ENCODE measurements at places on chromosomes 5 and 9.

- no peak for DNase-seq
These were observed 85.0 kb downstream of the CAMSAP1 start for GRCh38 chr9:135822374-135822755.

GRCh38 chr5:106195679-106196474, 1474.9 kb downstream of the EFNA5 start:
- no peak for DNase-seq

DNA sequence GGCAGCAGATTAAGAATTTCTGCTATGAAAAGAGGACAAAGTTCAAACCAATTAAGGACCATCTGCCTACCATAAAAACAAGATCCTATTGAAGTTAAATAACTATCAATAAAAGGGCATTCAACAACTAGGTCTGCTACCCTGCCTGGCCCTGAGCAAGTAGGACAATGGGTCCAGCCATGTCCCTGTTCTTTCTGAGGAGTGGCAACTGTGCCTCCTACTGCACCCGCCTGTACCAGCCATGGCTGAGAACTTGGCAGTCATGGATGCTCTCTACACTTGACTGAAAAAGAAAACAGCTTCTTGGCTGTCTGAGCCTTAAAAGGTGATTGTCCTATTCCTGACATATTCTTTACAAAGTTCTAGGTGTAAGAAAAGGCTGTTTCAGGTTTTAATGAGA, 652.4 kb downstream of the PDE4D start:
- no peak for DNase-seq

DNA sequence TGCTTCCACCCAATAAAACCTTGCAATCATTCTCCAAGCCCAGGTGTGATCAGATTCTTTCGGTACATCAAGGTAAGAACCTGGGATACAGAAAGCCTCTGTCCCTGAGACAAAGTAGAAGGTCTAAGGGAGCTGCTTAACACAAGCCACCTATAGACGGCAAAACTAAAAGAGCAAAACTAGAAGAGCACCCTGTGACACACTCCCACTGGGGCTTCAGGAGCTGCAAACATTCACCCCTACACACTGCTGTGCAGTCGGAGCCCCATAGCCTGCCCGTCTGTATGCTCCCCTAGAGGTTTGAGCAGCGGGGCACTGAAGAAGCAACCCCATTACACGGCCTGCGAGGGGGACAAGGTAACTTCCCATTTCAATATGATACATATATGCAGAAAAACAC, 179.6 kb upstream of the CDH9 start:
- DNase-seq = no peak

- peak; percentile 36 for DNase-seq
These were observed 5.4 kb upstream of the NRARP start for GRCh38 chr9:137307255-137308056.

DNA sequence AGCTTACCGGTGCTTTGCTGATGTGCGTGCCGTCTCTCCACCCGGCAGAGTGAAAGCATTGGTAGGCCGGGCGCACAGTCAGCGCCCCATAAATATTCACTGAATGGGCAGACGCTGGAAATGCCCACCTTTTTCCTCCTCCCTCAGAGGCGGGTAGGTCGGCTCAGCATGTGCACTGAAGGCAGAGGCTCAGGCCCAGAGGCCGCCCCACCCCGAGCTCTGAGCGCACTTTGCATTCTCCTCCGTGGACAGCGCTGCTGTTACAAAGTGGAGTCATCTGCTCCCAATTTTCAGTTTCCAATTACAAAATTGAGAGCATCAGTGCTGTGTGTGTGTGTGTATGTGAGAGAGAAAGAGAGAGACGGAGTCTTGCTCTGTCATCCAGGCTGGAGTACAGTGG, 10.6 kb downstream of the UCK1 start:
- no peak for DNase-seq

DNA sequence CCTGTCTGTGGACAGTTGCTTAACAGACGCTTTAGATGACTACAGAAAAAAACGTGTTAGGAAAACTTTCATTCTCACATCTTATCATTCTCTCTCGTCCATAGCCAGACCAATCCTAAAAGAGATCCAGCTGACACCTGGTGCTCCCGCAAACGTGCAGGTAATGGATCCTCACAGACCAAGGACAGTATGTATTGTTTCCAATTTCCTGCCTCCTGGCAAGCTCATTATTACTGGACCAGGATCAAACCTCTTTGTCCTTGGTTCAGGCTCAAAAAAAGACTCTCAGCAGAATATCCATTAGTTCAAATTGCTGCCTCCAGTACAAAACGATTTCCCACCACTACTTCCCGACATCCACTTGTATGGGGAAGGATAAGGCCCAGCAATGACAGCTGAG, 62.4 kb downstream of the SERINC5 start:
- no peak for DNase-seq

- no peak for DNase-seq
These were observed 141.0 kb downstream of the ST8SIA4 start for GRCh38 chr5:100762108-100762507.

DNA sequence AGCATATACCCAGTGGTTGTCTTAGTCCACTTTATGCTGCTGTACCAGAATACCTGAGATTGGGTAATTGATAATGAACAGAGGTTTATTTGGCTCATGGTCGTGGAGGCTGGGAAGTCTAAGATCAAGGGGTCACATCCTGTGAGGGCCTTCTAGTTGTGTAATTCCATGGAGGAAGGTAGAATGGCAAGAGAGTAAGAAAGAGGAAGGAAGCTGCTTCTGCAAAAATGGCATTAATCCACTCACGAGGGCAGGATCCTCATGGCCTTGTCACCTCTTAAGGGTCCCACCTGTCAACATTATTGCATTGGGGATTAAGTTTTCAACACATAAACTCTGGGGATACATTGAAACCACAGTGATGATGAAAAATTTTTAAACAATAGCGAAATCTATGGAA, 17.0 kb downstream of the BTNL8 start:
- DNase-seq = peak; percentile 7

- DNase-seq = no peak
These were observed 1.5 kb downstream of the WHRN start for GRCh38 chr9:114503522-114504340.

- DNase-seq = no peak
These were observed 69.4 kb downstream of the FRMD3 start for GRCh38 chr9:83468821-83469220.

DNA sequence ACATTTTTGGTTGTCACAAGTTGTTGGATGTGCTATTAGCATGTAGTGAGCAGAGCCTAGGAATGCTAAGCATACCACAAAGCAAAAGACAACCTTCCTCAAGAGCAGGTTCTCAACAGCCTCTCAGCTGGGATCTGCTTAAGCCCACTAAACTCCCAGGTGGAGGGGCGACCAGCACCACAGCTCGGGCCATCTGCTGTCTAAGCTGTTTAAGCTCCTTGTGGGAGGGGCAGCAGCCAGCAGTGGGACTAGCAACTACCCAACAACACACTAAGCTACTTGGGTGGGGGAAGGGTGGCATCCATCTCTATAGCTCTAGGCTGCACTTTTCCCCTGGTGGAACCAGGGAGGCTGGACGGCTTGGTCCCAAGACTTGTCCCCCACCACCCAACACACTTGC, 1052.7 kb upstream of the ARRDC3 start:
- no peak for DNase-seq

DNA sequence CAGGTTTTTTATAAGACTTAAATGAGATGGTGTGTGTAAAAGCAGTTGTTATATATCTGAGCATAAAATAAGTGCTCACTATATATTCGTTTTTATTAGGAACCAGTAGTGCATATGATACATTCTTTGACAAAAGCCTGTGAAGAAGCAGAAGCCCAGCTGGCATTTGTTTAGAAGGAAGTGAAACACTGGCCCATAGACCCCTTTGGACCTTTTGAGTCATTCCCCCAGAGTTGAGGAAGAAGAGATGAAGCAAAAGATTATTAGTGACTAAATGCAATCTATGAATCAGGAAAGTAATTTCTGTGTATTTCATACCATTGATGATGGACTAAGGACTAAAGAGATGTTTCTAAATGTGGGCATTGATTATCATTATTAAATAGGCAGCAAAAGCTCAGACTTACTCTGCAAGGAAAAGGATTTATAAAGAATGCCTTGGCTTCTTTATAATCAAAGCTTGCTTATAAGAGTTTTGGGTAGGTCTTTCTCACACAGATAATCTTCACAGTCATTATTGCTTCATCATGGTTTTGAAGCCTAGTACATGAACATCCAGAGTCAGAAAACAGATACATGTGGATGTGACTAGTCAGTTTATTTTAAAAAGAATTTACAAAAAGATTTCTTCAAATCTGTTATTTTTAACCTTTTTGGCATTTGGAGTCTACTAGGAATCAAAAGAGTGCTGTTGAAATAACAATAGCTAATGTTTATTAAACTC, 16.9 kb upstream of the FER start:
- peak; percentile 71 for DNase-seq

DNA sequence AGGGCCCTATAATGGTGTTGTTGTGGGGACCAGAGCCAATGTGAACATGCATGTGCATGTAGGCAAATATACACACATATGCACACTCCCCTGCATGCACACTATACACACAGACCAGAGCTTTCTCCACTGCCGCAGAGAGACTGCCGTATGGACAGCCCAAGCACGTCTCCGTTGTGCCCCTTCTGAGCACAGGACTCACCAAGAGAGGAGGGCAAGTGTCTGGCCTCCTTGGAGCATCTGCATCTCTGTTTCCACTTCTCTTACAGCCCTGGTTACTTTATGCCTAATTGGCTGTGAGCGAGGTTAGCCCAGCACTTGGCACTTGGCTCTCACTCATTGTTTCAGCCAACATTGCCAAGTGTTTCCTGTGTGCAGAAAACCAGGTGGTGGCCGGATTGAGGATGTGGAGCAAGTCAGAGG, 30.4 kb downstream of the CSF2 start:
- no peak for DNase-seq

- no peak for DNase-seq
These were observed 30.2 kb downstream of the WDR36 start for GRCh38 chr5:111122398-111122797.

DNA sequence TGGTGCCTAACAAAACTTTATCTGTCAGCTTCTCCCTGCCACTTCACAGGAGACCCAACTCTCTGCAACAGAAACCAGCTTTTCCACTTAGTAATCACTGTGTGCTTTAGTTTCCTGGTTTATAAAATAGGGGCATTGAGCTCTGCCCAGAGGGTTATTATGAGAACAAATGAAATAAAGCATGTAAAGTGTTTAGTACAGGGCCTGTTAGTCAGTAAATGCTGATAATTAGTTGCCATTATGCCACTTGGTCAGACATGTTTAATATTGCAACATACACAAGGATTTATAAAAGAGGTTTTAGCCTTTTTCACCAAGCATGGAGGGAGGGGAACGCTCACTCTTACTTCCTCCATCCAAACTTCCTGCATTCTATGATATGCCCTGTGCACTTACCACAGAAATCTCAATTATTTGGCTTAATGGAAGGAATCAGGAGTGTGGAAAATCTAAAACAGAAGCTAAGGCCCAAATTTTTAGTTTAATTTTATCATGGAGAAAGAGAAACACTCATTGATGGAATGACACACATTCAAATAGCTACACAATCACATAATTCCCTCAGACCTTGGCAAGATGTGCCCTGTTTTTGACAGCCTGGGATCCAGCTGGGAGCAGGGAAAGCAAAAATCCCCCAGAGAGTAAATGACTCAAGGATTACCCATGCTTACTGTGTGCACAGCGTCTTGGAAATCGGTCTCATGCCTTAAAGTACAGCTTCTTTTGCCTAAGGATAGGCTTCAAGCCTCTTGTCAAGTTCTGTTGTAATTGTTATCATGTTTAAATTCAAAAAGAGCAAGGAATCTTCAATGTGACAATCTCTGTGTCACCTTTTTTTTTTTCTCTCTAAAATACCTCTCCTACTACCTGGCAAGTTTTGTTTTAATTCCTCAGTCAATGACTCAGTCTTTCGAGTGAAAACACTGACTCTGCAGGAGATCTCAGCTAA, 34.0 kb downstream of the ZNF474 start:
- DNase-seq = no peak

DNA sequence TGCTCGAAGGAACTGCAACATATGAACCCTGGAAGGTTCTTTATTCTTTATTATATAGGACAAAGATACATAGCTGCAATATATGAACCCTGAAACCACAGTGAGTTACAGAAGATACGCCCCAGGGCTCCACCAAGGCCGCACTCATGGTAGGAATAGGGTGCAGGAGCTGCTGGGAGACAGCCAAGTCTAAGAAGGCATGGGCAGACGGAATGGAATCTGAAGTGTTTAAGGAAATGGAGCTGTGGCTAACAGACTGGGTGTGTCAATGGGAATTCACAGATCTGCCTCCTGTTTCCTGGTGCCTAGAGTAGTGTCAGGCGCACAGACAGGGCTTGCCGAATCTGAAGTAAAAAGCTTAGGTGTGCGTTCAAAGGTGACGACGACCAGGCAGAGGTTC, 286.4 kb downstream of the DENND1A start:
- DNase-seq = no peak

DNA sequence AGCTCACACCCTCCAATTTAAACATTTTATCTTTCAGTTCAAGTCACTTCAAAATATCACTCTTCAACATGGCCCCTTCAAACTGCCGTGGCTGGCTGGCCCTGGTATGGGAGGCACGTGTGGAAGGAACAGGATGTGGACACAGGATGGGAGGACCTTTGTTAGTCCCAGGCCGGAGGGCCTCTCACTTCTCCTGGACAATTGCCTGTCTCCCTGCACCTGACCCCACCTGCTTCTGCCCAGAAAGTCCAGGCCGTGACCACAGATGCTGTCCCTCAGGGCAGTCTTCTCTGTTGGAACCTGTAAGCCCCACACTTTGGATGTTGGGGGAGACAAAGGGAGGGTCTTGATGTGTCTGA, 19.4 kb downstream of the AMBP start:
- DNase-seq = no peak

- DNase-seq = no peak
These were observed 11.1 kb upstream of the NEUROG1 start for GRCh38 chr5:135546912-135547311.
